Lung (tissue), 17 donors: ENCODE measurements at places on chromosomes 1 and 21. TPM values are rescaled to one million over a fixed set of nuclear protein-coding genes. Genes with fewer than 3 reads are reported as not detected.

LCE4A gene
- total RNA-seq = not detected

GRCh38 chr1:234979296-234980279 lies 149.0 kb downstream of the TOMM20 start:
- H3K36me3 ChIP-seq = no peaks in the 10 kb centered on the region
- no peaks in the 10 kb centered on the region for H3K27me3 ChIP-seq
- H3K4me3 ChIP-seq = no peak overlapping the region
- peak overlapping the region; percentile 98 for H3K27ac ChIP-seq
- peaks cover 23% of the 10 kb centered on the region for H3K4me1 ChIP-seq

GRCh38 chr1:59083946-59084865 lies 212.7 kb upstream of the FGGY start:
- peaks cover 13% of the 10 kb centered on the region for H3K4me1 ChIP-seq
- H3K27ac ChIP-seq = peak overlapping the region; percentile 60
- H3K4me3 ChIP-seq = no peak overlapping the region
- DNase-seq = peak; percentile 74
- H3K27me3 ChIP-seq = no peaks in the 10 kb centered on the region
- no peaks in the 10 kb centered on the region for H3K36me3 ChIP-seq

DNA sequence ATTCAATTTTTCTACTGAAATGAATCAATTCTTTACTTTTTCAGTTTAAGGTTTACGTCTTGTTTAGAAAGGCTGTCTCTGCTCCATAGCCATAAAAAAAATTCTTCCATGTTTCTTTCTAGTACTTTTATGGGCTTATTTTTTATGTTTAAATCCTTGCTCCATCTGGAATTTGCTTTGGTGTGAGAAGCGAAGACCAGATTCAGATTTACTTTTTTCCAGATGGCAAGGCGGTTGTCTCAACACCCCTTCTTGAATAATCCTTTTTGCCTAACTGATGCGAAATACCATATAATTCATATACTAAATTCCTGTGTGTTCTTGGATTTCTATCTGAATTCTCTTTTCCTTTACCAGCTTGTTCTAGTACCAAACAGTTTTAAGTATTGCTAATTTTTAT lies 101.5 kb downstream of the C1orf94 start:
- no peaks in the 10 kb centered on the region for H3K4me1 ChIP-seq
- no peak for DNase-seq
- H3K27me3 ChIP-seq = no peaks in the 10 kb centered on the region

- no peak overlapping the region for H3K27ac ChIP-seq
- no peaks in the 10 kb centered on the region for H3K4me1 ChIP-seq
- no peaks in the 10 kb centered on the region for H3K27me3 ChIP-seq
- H3K36me3 ChIP-seq = peaks cover 17% of the 10 kb centered on the region
These were observed 61.5 kb downstream of the PACC1 start for GRCh38 chr1:212353181-212353580.
